LHCN-M2 (cell line): ENCODE measurements at places on chromosomes 6 and 20. TPM values are rescaled to one million over a fixed set of nuclear protein-coding genes. Genes with fewer than 3 reads are reported as not detected.

NRN1 gene
- total RNA-seq = 40.7 and 41.2 TPM in 2 replicates

ZC3H12D gene
- 0.06 TPM in 1 of 2 replicates, not detected in the other for total RNA-seq

PTP4A1 gene
- total RNA-seq = 19.0 and 28.5 TPM in 2 replicates

BPIFB1 gene
- not detected in 2 replicates for total RNA-seq

KHDRBS2 gene
- total RNA-seq = not detected in 2 replicates

ADGRB3 gene
- under 0.01 TPM in 1 of 2 replicates, not detected in the other for total RNA-seq

RIPPLY2 gene
- total RNA-seq = not detected in 2 replicates

CALHM4 gene
- 0.26 and 1.3 TPM in 2 replicates for total RNA-seq

CLPSL2 gene
- not detected in 2 replicates for total RNA-seq

NMBR gene
- total RNA-seq = not detected in 2 replicates

RAET1L gene
- not detected in 2 replicates for total RNA-seq

BACH2 gene
- total RNA-seq = 0.06 TPM in 1 of 2 replicates, not detected in the other

COL10A1 gene
- 1.4 and 1.7 TPM in 2 replicates for total RNA-seq

KIFC1 gene
- 97.6 and 98.5 TPM in 2 replicates for total RNA-seq

RREB1 gene
- total RNA-seq = 9.9 and 11.5 TPM in 2 replicates

CTAGE9 gene
- not detected in 2 replicates for total RNA-seq

TMEM244 gene
- 0.52 and 2.2 TPM in 2 replicates for total RNA-seq
